Activated CD4-positive, alpha-beta T cell treated with anti-CD3 and anti-CD28 coated beads for 36 hours (primary cell): ENCODE measurements at places on chromosomes 3 and 15. TPM values are rescaled to one million over a fixed set of nuclear protein-coding genes. Genes with fewer than 3 reads are reported as not detected.

The LIPC gene
- 0.50 TPM for total RNA-seq

The PLSCR5 gene
- not detected for total RNA-seq

The RAB27A gene
- 129 TPM for total RNA-seq

GRCh38 chr3:156631323-156631722 lies 43.1 kb upstream of the TIPARP start:
- DNase-seq = no peak

GRCh38 chr3:15781637-15782402 lies 16.0 kb downstream of the ANKRD28 start:
- no peak for DNase-seq

- DNase-seq = no peak
Observed at GRCh38 chr3:159782724-159783421, 205.8 kb upstream of the IL12A start.

GRCh38 chr3:8416965-8417364 lies 84.7 kb upstream of the LMCD1 start:
- peak; percentile 23 for DNase-seq

GRCh38 chr3:22496641-22497040 lies 706.5 kb upstream of the UBE2E2 start:
- no peak for DNase-seq

DNA sequence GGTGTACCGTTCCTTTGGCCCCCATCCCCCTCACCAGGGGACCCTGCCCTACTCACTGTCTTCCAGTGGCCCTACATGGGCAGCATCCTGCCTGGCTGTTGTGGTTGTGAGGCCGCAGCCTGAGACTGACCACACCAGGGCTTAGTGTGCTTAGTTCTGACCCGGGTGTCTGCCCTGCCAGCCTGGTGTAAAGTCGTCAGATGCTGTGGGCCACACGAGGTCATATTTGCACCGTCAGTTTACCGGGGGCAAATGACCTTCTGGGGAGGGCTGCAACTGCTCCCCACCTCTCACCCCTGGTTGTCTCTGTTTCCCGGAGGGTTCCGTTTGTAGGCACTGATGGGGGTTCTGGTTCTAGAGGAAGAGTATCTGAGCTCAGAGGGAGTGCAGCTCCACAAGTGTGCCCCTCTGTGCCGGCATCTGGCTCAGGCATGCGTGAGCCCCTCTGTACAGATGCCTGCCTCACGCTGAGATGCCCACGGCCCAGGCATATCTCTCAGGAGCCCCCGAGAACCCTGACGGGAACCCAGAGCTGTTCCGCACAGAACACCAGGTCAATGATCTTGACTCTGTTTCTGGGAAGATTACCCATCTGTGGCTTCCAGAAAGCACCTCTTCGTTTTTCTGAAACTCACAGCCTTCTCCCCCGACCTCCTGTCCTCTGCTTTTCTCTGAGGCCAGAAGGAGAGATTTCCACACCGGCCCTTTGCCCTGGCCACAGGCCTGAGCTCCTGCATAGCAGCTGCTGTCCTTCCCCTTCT lies 19.2 kb downstream of the KLF13 start:
- DNase-seq = peak; percentile 61

DNA sequence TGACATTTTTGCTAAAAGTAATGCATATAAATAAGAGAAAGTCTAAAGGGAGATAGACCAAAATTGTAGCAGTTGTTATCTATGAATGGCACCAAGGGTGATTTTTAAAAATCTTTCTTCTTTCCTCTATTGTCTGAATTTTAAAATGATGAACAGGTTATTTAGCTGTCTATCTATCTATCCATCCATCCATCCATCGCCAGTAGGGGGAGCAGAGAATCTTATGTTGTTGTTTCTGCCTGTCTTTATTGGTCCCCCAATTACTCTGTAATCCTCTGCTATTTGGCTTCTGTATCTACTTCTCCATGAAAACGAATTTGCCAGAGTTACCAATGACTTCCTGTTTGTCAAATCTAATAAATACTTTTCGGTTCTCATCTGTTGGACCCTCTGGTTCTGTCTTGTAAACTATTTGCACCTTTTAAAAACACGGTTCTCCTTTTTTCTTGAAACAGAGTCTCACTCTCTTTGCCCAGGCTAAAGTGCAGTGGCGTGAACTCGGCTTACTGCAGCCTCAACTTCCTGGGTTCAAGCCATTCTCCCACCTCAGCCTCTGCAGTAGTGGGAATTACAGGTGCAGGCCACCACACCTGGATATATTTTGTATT lies 86.0 kb downstream of the ECT2 start:
- DNase-seq = peak; percentile 38
